ENCODE measurements at places on chromosomes 6 and 20.

DNA sequence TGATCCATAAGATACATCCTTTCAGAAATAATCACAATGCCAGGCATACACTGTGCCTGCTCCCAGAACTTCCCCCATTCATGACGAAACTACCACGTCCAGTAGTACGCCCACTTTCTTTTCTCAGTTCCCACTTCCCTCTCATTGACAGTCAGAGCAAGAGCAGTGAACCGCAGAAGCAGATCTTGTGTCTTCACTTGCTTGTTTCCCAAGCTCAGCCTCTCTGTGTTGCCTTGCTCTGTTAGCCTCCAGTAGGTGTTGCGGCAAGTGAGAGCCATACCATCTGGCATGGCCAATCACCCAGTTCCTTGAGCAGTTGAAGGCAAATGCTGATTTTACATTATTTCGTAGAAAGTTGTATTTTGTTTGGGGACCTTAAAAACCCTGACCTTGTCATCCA is 11.7 kb downstream of the UST start:
- DNase-seq: peak; percentile 41

- DNase-seq: no peak
Observed at GRCh38 chr20:7015257-7015656, 247.8 kb downstream of the BMP2 start.

- DNase-seq: no peak
Observed at GRCh38 chr6:110537208-110538123, 61.1 kb upstream of the SLC22A16 start.

- no peak for DNase-seq
Observed at GRCh38 chr20:44633872-44634600, 17.5 kb downstream of the ADA start.

DNA sequence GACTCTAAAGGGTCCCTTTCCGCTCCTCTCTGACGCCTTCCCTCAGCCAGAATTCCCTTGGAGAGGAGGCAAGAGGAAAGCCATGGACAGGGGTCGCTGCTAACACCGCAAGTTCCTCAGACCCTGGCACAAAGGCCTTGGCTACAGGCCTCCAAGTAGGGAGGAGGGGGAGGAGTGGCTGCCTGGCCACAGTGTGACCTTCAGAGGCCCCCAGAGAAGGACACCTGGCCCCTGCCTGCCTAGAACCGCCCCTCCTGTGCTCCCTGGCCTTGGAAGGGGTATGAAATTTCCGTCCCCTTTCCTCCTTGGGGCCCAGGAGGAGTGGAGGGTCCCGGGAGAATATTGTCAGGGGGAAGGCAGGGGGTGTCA is 2.7 kb downstream of the VEGFA start:
- DNase-seq: no peak

DNA sequence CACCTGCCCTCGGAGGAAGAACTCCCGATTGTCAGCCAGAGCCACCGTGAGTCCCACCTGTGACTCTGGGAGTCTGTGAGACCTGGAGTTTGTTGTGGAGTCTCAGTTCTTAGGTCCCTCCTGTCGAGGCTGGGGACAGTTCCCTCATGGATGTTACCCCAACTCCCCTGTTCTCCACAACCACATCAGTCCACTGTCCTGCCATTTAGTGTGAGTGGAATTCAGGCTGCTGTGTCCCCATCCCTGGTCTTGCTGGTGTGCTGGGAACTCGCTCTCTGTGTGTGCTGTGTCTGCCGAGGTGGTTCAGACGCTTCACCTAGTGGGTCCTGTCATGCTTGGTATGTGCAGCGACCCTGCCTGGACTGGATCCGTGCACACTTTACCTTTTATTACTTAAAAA is 163.2 kb downstream of the DTNBP1 start:
- no peak for DNase-seq

- no peak for DNase-seq
Observed at GRCh38 chr6:88449770-88450169, 283.6 kb upstream of the CNR1 start.

GRCh38 chr20:56429941-56430340 is 17.9 kb downstream of the CASS4 start:
- no peak for DNase-seq

DNA sequence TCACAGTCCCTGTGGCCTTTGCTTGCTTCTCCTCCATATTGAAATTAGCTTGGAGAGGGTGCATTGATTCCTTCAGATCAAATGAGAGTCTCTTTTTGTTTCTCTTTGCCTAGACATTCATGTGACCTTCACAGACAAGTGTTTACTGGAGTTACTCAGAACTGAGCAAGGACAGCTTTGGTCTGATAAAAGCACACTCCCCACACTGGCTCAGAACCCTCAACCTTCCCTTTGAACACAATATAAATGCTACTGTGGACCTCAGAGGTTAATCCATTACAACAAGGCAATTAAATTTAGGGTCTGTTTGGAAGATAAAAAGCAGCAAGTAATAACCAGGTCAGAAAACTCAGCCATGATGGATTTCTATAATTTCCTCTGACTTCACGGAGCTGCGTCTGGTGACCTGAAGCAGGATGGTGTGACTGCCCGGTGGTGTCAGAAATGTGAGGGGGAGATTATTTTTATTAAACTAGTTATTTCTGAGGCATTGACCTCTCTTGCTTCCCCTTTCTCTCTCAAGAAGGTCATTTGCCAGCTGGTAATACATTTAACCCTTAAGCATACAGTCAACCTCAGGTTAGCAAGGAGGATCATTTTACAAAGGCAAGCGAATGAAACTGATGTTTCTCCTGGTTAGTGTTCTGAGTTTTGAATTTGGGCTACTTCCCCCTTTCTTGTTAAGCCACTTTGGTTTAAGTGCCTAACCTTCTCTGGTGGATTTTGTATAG is 208.2 kb downstream of the CLIC5 start:
- no peak for DNase-seq

DNA sequence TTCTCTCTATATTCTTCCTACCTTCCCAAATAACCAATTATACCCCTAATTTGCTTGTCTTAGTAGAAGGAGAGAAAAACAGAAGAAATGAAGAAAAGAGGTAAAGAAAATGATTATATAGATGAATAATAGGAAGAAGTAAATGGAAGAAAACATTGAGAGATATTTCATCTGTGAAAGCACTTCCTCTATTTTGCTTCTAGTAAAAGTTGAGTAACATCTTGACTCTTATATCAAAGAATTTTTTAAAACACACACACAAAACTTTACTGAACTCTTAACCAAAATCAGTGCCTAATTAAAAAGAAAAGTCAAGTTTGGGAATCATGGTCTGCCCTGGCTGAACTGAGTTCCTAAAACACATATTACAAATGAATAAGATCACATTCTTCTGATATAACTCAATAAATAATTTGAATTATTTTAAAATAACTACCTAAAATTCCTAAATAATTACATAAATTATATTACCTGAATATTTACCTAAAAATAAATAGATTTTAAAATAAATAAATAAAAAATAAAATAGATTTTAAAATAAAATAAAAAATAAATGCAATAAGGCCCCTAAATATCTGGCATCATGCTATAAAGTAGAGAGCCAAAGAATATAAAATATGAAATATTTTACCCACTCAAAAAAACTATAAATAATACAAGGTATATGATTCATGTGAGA is 8.8 kb downstream of the SLC17A2 start:
- no peak for DNase-seq

GRCh38 chr20:10005885-10006284 is 28.9 kb upstream of the ANKEF1 start:
- no peak for DNase-seq

DNA sequence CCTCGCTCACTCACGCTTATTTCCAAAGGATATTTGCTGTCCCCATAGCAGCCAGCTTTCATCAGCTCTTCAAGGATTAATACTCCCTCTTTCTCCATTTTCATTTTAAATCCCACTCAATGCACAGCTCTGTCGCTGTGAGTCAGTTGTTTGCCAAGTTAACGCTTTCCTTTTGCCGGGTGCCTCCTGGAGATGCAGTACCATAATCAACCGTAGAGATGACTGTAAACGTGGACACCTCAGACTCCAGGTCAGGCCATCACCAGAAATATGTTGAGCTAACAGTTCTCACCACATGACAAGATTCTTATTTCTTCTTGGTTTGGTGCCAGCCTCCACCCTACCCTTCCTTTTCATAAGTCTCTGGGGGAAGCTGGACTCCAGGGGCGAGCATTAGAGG is 66.6 kb upstream of the TAB2 start:
- DNase-seq: no peak

DNA sequence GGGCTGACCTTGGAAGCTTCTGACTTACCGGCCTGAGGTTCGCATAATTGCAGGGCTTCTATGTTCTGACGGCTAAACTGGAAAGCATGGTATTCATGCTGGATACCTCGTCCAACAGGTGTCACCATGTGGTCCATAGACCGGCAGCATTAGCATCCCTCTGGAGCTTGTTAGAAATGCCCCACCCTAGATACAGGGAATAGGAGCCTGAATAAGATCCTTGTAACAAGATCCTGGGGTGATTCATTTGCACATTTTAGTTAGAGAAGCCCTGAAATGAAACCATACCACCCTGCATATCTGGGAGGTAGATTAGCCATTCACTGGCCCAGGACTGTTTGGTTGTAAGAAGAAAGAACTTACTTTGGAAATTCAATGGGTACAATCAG is 77.7 kb downstream of the TMEM170B start:
- no peak for DNase-seq

DNA sequence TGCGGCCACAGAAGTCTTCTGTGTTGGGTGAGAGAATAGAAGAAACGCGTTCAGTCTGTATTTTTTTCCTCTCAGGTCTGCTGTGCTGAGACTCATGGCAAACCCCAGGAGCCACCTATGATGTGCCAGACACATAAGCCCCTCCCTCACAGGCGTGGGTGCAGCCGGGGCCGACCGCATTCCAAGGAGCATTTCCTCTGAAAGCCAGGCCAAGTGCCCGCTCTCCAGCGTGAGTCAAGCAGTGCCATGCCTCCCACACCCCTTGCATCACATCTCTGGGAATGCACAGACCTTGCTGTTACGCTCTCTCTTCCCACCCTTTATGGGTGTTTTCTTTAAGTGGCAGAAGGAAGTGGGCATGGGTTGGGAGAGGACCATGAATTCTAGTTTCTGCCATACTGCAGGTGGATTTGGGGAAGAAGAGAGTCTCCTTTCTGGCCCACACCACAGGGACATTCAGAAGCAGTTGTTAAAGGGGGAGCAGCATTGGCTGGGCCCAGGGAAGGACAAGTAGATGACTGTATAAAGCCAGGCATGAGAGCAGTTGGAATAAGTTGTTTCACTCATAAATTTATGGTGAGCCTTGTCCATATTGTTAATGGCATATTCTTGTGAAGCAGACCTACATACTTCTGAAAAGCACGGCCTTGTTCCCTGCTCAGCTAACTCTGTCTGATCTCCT is 37.1 kb upstream of the TFAP2A start:
- no peak for DNase-seq

DNA sequence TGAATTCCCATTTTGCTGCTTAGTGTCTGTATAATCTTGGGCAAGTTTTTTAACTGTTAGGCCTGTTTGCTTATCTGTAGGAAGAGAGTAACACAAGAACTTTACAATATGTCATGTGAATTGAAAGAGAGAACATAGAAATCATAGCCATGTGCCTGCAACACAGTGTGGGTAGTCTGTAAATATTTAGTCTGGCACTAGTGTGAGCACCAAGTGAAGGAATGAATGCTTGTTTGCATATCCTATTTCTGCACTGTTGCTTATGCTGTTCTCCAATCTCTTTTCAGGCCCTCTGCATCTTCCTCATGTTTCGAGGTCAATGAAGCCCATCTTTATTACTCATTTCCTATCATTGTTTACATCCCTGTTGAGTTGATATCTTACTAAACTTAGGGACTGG is 49.2 kb downstream of the CBFA2T2 start:
- no peak for DNase-seq

GRCh38 chr20:4216866-4217265 is 201.5 kb upstream of the RNF24 start:
- DNase-seq: no peak

GRCh38 chr20:19104186-19104585 is 108.3 kb upstream of the SLC24A3 start:
- no peak for DNase-seq

DNA sequence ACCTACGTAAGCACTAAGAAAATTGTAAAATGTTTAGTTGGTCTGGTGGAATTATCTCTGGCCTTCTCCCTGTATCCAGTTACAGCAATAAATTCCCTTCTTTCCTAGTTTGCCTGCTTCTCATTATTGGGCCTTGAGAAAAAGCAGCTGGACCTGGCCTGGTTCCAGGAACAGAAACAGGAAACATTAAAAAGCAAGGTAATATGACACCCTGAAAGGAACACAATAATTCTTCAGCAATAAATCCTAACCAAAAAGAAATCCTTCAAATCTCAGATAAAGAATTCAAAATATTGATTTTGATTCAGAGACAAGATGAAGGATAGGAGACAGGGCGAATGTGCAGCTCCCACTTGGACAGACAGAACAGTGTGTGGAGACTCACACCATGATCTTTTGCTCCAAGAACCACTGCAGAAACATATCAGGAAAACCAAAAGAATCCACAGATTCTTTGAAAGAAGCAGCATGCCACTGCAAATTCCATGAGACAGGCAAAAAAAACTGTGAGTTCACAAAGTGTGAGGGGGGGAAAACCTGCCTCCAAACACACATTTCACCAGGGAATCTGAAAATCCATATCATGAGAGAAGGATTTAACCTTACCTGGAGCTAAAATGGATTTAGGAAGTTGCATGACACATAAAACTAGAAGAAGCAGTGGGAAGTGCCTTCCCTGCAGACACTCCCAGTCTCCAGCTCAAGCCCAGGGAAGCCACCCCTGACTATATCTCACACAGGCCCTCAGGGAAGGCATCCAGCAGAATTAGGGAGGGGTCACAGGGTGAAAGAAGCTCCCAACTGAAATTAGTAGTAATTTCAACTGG is 28.9 kb downstream of the TREM1 start:
- DNase-seq: no peak

DNA sequence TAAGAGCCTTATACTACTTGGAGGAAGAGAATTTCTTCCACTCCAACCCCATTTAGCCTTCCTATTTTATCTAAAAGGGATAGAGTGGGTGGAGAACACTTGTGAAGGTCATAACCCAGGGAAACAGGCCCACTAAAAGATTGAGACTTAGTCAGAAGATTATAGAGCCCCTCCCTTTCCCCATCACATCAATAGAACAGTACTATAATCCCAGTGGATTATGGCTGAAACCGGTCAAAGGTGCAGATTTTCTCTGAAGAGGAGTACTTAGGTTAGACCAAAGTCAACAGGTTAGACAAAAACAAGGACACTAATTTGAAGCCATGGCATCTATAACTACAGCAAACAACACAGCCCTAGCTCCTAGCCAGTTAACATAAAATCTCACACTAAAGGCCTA is 330.9 kb upstream of the NOX3 start:
- no peak for DNase-seq

GRCh38 chr6:164108092-164108491 is 693.6 kb downstream of the QKI start:
- no peak for DNase-seq

Data from stimulated activated CD8-positive, alpha-beta memory T cell treated with anti-CD3 and anti-CD28 coated beads, Interleukin-15, amount 100 ng/mL, for 48 hours (primary cell).